ENCODE measurements at places on chromosomes 2 and 18. TPM values are rescaled to one million over a fixed set of nuclear protein-coding genes. Genes with fewer than 3 reads are reported as not detected.

UGT1A10 gene
- not detected for total RNA-seq

KCNG2 gene
- not detected for total RNA-seq

SPATA3 gene
- not detected for total RNA-seq

CUL3 gene
- total RNA-seq: 28.8 TPM

LINC00305 gene
- total RNA-seq: not detected

HOXD8 gene
- 5.3 TPM for total RNA-seq

GKN2 gene
- total RNA-seq: not detected

IL1R2 gene
- total RNA-seq: not detected

UGT1A5 gene
- not detected for total RNA-seq

PFN4 gene
- total RNA-seq: 1.4 TPM

ITPRID2 gene
- 216 TPM for total RNA-seq

GPR155 gene
- total RNA-seq: 0.72 TPM

ANO7 gene
- total RNA-seq: 0.19 TPM

ZSWIM2 gene
- not detected for total RNA-seq

ADGRF3 gene
- total RNA-seq: 2.1 TPM

CRYGD gene
- total RNA-seq: not detected

SCN2A gene
- 0.27 TPM for total RNA-seq

RAB6C gene
- total RNA-seq: not detected

GTF3C2 gene
- total RNA-seq: 61.9 TPM

MZT2A gene
- 193 TPM for total RNA-seq

HOXD13 gene
- 5.3 TPM for total RNA-seq

METAP1D gene
- total RNA-seq: 4.7 TPM

TRIM54 gene
- total RNA-seq: not detected

IL36B gene
- total RNA-seq: not detected

RNU2-63P gene
- total RNA-seq: not detected

APOB gene
- total RNA-seq: not detected

SOS1 gene
- 7.8 TPM for total RNA-seq

POTEC gene
- 0.88 TPM for total RNA-seq

ALLC gene
- total RNA-seq: 0.41 TPM

TSN gene
- total RNA-seq: 27.8 TPM

DLX1 gene
- 10.2 TPM for total RNA-seq

TTN gene
- total RNA-seq: 0.38 TPM

PTH2R gene
- 0.11 TPM for total RNA-seq

LTBP1 gene
- 1.2 TPM for total RNA-seq

ABCG8 gene
- not detected for total RNA-seq

MARCHF4 gene
- 1.4 TPM for total RNA-seq

CHRNG gene
- not detected for total RNA-seq

TRIM43 gene
- total RNA-seq: 0.29 TPM

MEP1B gene
- total RNA-seq: not detected

GDF7 gene
- 0.04 TPM for total RNA-seq

KCNE4 gene
- 0.34 TPM for total RNA-seq

PRKAG3 gene
- not detected for total RNA-seq

BMP10 gene
- total RNA-seq: not detected

GALNT5 gene
- total RNA-seq: 1.5 TPM

DOK6 gene
- 2.3 TPM for total RNA-seq

PIEZO2 gene
- 3.7 TPM for total RNA-seq

MYCN gene
- 0.08 TPM for total RNA-seq

KCNIP3 gene
- total RNA-seq: 2.7 TPM

PLEKHH2 gene
- 3.6 TPM for total RNA-seq

SIGLEC15 gene
- total RNA-seq: 0.29 TPM

STRN gene
- 13.2 TPM for total RNA-seq

CD207 gene
- 0.11 TPM for total RNA-seq

MYOM1 gene
- 0.08 TPM for total RNA-seq

LHCGR gene
- not detected for total RNA-seq

OSBPL6 gene
- total RNA-seq: 5.7 TPM

FKBP7 gene
- 13.4 TPM for total RNA-seq

All from A375 (cell line).